Right cardiac atrium (tissue), 5 donors: ENCODE measurements at places on chromosomes 16 and 17. TPM values are rescaled to one million over a fixed set of nuclear protein-coding genes. Genes with fewer than 3 reads are reported as not detected.

Gene TMEM88
- 9.0 TPM for total RNA-seq

Gene C1QTNF8
- 0.15 TPM for total RNA-seq

Gene GPR142
- not detected for total RNA-seq

Gene KRTAP9-2
- total RNA-seq: not detected

Gene BCAR1
- total RNA-seq: 68.1 TPM

Gene SPIRE2
- total RNA-seq: 2.5 TPM

Gene MT1E
- total RNA-seq: 58.7 TPM

Gene CCDC57
- total RNA-seq: 16.9 TPM

Gene HBA2
- total RNA-seq: 42.6 TPM

Gene PNMT
- 18.1 TPM for total RNA-seq

Gene MT3
- total RNA-seq: 3.1 TPM
